Cardiac muscle cell (in vitro differentiated cells and primary cell): ENCODE measurements at places on chromosomes 11 and 22. TPM values are rescaled to one million over a fixed set of nuclear protein-coding genes. Genes with fewer than 3 reads are reported as not detected.

The SEPTIN5 gene
- 165 and 303 TPM in 2 replicates for total RNA-seq

The KDM4E gene
- total RNA-seq = not detected in 2 replicates

The GGTLC2 gene
- not detected in 2 replicates for total RNA-seq

The NUDT8 gene
- total RNA-seq = 6.9 and 24.3 TPM in 2 replicates

The NRXN2 gene
- total RNA-seq = 1.2 and 1.4 TPM in 2 replicates
